ENCODE measurements at places on chromosomes 7 and 10.
A peak's percentile ranks its signal among the peaks of the same experiment; 100 is the strongest.

- DNase-seq = no peak
Measured at GRCh38 chr10:12687996-12688395, 313.5 kb downstream of the CCDC3 start.

GRCh38 chr7:138349841-138350700, 110.0 kb upstream of the TRIM24 start:
- DNase-seq = no peak

- no peak for DNase-seq
Measured at GRCh38 chr7:43482679-43483252, 100.1 kb upstream of the STK17A start.

- DNase-seq = peak; percentile 12
Measured at GRCh38 chr7:22728401-22729029, 1.5 kb downstream of the IL6 start.

- DNase-seq = no peak
Measured at GRCh38 chr7:13827716-13828115, 161.8 kb downstream of the ETV1 start.

DNA sequence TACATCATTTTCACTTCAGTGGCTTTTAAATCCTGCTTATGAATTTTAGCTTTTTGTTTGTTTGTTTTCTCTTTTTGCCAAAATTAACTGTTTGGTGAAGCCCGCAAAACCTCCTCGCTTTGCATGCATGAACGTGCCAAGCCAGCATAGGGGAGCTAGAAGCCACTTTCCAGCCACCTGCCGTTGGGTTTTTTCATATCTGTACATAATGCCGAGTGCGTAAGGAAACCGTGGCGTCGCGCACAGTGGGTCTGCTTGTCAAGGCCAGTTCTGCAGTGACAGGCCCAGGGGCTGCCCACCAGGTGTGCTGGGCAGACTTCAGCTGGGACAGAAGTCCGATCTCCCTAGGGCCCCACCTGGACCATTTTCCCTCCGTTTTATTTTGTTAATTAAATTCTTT, 41.1 kb downstream of the WIPI2 start:
- no peak for DNase-seq

GRCh38 chr10:38143587-38143986, 49.5 kb downstream of the ZNF37A start:
- DNase-seq = no peak

DNA sequence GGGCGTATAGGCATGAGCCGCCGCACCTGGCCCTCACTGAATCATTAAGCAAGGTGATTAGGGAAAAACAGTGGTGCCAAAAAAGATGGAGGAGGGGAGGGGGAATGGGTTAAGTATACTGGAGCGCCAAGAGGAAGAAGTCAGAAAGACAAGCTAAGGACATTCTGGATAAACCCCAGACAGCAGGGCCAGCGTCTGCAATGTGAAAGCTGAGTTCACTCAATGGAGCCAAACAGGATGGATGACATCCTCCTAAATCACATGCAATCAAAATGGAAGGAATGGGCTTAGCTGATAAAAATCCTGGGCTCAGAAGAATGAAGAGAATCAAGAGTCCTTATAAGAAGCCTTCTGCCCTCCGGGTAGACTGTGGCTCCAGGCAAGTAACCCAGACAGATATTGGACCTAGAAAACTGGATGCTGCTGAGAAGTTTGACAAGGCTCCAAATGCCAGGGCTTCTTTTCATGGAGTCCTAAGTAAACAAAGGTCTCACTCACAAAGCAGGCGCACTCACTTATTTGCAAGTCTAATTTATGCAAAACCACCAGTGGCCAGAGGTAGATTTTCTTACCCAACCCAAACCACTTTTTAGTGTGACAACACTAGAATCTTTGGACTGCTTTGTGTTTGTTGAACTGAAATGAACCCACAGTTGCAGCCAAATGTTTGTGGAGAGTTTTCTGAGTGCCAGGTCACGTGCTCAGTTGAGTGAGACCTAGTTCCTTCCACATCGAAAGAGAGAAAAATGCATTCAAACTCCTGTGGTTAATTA, 519.1 kb upstream of the AUTS2 start:
- no peak for DNase-seq

- no peak for DNase-seq
Measured at GRCh38 chr10:102279104-102279503, 33.8 kb downstream of the GBF1 start.

DNA sequence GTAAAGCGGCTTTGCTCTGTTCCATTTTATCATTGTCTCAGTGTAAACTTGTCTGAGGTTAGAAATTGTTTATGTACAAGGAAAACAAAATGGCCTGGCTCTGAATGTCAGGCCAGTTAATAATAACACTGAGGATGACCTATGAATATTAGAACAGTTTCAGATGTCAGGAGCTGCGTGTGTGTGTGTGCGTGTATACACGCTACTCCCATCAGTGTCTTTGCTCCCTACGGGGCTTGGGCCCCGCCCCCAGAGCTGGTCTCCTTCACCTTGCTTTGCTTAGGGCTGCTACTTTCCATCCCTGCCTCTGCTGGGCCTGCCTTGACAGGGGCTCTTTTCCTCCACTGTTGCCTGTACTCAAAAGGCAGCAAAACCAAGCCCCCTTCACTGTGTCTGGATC, 142.3 kb upstream of the BET1 start:
- DNase-seq = no peak

DNA sequence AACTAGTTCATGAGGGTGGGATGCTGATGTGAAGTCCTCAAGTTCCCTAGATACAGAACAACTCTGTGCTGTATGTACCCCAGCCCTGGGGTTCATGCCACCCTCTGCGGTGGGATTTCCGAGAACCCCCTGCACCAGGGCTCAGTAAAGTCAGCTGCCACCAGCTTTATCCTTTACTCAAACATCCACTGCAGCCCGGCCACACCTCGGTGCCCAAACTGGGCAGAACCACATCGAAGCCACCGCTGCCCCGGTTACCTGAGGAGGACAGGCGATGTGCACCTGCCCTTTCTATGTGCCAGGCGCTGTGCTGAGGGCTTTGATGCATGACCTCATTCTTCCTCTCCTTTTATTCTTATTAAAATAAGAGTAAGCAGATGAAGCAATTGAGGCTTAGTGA, 9.9 kb upstream of the CALML5 start:
- no peak for DNase-seq

GRCh38 chr10:12459340-12459739, 110.0 kb downstream of the CAMK1D start:
- DNase-seq = no peak

GRCh38 chr7:87356448-87356847, 11.0 kb downstream of the CROT start:
- no peak for DNase-seq

DNA sequence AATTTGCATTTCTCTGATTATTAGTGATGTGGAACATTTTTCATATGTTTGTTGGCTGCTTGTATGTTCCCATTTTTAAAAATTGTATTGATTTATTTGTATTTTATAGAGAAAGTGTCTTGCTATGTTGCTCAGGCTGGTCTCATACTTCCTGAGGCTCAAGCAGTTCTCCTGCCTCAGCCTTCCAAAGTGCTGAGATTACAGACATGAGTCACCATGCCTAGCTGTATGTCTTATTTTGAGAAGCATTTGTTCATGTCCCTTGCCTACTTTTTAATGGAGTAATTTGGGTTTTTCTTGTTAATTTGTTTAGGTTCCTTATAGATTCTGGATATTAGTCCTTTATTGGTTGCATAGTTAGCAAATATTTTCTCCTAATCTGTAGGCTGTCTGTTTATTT, 214.2 kb upstream of the KAT6B start:
- DNase-seq = no peak

- no peak for DNase-seq
Measured at GRCh38 chr10:28627102-28627501, 50.2 kb upstream of the BAMBI start.

DNA sequence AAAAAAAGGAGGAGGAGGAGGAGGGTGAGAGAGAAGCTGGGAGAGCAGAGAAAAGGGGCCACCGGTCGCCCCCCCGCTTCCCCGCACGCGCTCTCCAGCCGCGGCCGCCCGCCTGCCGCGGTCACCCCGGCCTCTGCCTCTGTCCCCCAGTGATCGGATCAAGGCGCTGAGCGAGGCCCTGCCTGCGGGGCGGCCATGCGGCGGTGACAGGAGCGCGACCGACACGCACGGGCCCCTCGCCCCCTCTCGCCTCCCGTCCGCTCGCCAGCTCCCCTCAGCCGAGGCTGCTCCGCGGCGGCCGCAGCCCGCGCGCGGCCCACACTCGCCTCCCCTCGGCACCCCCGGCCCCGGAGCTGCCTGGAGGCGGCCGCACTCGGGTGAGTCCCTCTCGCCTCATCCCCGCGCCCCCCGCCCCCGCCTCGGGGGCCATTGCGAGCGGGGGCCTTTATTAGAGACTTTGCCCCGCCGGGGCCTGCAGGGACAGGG, at the start of gene GTF2I:
GTF2I (plus strand) TSS at position 27 of the 486 bp plus-strand sequence. CDS start 31,411 bp downstream, outside the sequence.
- DNase-seq = no peak

GRCh38 chr7:108441392-108441955, 14.8 kb downstream of the NRCAM start:
- no peak for DNase-seq

GRCh38 chr10:69831231-69831855, 29.6 kb downstream of the COL13A1 start:
- DNase-seq = no peak

DNA sequence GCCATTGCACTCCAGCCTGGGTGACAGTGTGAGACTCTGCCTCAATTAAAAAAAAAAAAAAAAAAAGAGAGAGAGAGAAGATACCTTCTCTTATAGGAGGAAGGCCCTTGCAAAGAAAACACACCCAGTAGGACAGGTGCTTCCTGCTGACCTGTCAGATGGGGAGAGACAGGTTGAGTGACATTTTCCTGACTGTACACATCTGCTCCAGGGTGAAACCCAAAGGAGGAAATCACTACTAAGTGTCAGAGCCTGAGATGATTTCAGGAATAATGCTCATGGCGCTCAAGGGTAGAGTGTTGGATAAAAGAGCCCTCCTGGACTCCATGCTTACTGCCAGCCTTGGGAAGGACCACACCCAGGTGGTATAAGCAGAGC, 1.7 kb upstream of the STN1 start:
- no peak for DNase-seq

DNA sequence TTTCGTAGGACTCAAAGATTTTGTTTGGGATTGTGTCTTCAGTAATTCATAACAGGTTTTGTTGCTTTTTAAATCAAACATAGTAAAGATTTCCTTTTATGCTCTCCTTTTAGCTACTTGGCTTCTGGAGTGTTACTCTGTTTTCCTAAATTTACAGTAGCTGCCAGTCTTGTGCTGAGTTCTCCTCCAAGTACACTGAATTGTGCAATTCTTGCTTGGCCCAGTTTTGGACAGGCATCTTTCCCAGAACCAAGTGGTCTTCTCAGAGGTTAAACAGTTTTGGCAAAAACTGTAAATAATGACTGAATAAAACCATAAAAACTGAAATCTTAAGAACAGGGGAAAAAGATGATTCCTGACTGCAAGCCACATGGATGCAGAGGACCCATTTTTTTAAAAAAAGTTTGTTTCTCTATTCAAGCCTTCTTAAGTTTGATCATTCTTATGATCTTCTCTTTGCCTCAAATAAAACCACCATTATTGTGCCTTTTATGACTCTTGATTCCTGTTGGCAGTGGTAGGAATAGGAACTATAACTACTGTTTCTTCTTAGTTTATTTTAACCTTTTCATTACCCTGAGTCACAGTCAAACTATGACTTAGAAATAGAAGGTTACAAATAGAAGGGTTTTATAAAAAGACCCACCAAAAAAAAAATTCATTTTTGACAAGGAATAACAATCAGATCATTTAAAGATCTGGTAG, 88.0 kb downstream of the MDFIC start:
- no peak for DNase-seq

DNA sequence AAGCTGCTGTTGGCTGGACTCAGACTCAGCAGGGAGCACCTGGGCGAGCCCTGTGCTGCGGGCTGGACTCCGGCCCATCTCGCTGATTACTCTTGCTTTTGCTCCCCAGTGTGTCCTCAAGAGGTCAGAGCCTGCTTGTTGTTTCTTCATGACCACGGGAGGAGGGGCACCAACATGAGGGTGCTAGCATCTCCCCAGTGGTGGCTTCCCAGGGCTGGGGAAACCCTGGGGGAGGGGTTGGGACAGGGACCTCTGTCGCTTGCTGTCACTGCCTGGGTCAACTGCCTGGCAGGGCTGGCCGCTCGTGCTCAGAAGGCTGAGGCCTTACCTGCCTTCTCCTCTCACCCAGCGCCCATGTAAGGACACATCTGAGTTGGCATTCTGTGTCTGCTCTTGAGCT, 152.3 kb upstream of the SHH start:
- DNase-seq = no peak

DNA sequence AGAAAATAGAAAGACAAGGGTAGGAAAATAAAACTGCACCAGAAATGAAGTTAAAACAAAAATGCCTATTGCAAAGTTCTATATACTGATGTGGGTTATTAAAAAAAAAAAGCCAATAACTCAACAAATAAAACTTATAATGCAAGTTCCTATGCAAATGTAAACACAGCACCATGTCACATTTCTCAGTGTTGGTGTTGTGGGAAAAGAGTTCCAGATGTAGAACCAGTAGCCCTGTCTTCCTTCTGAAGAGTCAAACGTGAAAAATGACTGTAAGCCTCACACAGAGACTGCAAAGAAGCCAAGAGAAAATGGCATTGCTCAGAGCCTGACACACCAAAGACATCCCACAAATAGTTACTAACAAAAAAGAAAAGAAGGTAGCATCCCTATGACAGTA, 10.1 kb downstream of the PON2 start:
- no peak for DNase-seq

DNA sequence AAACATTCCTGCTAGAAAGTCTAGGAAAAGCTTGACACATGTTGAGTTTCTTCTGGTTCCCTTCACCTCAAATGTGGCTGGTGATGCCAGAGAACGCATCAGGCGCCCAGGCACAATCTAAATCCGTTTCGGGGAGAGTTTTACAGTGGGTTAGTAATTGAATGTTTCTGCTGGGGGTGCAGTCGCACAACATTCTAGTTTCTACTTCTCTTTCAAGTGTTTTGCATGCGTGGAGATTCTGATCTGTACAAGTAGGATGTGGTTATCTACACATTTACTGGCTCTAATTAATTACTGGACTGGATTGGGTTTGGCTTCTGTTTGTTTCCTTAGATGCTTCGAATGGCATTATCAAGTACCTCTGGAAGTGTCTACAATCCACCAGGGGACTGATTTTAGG, 173.8 kb downstream of the TMEM26 start:
- no peak for DNase-seq

DNA sequence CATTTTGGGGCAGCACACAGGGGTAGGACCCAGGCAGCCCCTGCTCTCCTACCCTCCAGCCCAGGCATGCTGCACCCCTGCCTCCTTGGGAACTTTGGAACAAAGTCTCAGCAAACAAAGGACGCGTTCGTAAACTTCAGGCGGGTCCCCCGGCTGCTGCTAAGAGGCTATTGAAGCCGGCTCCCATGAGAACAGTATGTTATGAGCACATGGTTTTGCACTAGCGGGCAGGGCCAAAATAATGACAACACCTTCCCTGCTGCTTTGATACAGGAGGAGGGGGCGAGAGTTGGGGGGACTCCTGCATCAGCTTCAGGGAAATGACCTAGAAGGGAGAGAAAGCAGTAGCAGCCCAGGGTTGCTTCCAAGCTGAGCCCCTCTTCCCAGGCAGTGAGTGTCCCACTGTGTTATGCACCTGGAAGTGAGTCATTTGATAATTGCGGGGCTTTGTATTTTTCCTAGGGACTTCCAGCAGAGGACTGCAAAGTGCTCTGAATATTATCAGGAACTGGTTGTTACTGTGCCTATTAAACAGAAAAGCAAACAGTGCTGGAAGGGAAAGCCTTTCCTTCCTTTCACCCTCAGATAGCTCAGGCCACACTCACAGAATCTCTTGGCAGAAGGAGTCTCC, 6.9 kb downstream of the ITPRIP start:
- peak; percentile 58 for DNase-seq

- DNase-seq = no peak
Measured at GRCh38 chr7:111710839-111711380, 148.6 kb upstream of the IMMP2L start.

Data from HAP-1 (cell line).